ENCODE measurements at places on chromosomes 7 and 10. TPM values are rescaled to one million over a fixed set of nuclear protein-coding genes. Genes with fewer than 3 reads are reported as not detected.

HERPUD2 gene
- total RNA-seq, result 26.5 TPM

HMX3 gene
- total RNA-seq, result not detected

GALNT17 gene
- not detected for total RNA-seq

OR2A5 gene
- total RNA-seq, result not detected

PAX4 gene
- total RNA-seq, result not detected

ETV1 gene
- total RNA-seq, result 29.1 TPM

MALRD1 gene
- total RNA-seq, result not detected

SLC18A3 gene
- not detected for total RNA-seq

DHX32 gene
- total RNA-seq, result 58.0 TPM

MICALL2 gene
- total RNA-seq, result 13.9 TPM

ADAMTS14 gene
- 1.5 TPM for total RNA-seq

DLX5 gene
- not detected for total RNA-seq

HOXA7 gene
- total RNA-seq, result not detected

ST8SIA6 gene
- 28.0 TPM for total RNA-seq

TRUB1 gene
- 28.6 TPM for total RNA-seq

FAM20C gene
- total RNA-seq, result 5.3 TPM

KLF14 gene
- not detected for total RNA-seq

MEOX2 gene
- not detected for total RNA-seq

Data from melanocyte of skin (primary cell).